CD4-positive, alpha-beta memory T cell (primary cell): ENCODE measurements at places on chromosomes 7 and 10.

- DNase-seq = no peak
Observed at GRCh38 chr7:12178317-12178716, 32.8 kb upstream of the TMEM106B start.

- no peak for DNase-seq
Observed at GRCh38 chr10:71837098-71837827, 13.8 kb downstream of the PSAP start.

DNA sequence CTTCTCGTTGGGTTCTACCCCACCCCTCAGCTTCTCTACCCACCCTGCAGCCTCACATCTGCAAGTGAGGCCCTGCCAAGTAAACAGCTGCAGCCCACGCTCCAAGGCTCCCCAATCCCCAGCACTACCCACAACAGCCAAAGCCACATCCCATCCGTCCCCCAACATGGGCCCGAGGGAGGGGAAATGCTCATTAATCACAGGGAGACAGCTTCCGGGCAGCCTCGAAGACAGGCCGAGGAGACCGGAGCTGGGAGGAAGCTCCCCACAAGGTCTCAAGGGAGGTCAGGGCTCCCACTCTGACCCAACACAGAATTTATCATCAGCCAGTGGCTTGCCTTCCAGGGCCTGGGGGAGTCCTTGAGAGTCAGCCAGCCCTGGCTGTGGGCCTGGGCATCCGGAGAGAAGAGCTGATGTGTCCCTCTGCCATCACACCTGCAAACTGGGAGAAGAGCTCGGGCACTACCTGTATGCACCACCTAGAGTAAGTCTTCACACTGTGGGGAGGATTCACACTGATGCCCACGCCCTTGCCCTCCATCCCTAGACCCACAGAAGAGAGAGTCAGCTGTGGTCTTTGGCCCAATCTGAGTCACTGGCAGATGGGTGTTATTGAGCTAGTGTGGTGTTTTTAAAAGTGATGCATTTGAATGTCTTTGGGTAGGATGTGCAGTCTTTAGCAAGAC is 115.5 kb upstream of the ZMIZ1 start:
- DNase-seq = no peak

- no peak for DNase-seq
Observed at GRCh38 chr10:51433949-51434475, 265.4 kb downstream of the CSTF2T start.

DNA sequence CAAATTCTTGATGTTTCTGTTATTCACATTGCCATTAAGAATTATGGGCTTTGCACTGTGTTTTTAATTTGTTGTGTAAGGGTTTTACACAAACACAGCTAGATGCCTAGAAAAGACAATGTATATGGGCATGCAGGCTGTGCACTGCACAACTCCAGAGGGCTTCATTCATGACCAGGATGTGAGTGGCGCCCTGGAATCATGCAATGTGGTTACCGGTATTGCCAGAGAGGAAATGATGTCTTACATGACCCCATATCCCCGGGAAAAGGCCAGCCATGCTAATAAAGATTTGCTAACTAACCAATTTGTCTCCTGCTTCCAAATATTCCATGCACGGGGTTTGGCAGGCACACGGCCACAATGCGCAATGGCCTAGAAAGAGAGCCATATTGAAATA is 16.9 kb downstream of the KCNMA1 start:
- no peak for DNase-seq

GRCh38 chr10:125035136-125035535 is 93.2 kb downstream of the ZRANB1 start:
- DNase-seq = no peak

- DNase-seq = no peak
Observed at GRCh38 chr10:86105640-86106039, 261.0 kb downstream of the GRID1 start.

DNA sequence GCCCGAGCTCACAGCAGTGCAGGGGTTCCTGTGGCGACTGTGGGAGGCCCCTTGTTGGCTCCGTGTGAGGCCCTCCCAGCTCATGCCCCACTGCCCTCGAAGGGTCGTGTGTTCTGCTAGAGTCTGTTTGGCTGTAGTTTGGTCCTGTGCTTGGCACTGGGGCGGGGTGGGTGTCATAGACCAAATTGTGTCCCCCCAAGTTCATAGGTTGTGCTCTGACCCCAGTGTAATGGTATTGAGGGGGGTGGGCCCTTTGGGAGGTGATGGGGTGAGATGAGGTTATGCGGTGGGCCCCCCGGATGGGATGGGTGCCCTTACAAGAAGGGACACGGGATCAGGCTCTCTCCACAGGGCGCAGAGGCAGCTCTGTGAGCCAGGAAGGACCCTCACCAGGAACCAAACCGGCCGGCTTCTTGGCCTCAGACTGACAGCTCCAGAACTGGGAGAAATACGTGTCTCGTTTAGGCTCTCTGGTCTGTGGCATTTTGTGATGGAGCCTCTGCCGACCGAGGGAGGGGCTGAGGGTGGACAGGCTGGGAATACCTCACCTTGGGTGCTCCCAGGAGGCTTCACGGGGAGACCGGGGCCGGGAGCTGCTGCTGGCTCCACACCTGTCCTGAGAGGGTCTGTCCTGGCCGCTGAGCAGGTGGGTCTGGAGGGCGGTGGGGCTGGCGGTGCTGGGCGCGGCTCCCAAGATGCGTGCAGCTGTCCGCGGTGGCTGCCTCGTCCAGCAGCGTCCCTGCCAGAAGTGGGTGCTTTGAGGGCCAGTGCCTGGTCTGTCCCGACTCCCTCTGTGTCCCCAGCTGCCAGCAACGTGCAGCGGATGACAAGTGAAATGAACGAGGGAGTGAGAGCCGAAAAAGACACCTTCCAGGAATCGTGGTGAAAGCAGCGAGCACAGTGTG is 89.4 kb downstream of the INPP5A start:
- no peak for DNase-seq

DNA sequence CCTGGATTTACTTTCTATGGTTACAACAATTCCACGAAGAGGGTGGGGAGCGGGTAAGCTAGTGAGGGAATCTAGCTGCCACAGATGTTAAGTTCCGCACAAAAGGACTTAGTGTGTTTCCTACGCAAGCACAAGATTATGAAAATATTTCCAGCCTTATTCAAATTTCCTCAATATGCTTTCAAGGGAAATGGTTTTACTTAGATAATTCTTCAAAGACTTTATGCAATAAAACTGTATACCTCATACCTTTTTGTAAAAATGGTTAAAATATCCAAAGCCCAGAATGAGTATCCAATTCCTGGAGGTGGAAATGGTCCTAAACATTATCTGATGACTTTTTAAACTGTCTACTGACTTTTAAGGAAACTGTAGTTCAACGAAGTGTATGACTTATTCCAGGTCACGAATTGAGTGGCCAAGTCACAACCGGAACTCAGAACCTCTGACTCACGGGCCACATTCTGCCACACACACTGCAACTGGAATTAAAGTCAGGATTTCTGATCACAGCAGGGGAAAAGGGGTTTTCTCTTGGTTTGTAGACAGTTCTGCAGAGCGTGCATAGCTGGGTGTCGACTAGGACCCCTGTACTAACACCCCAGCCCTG is 20.2 kb upstream of the INSIG1 start:
- DNase-seq = no peak

GRCh38 chr7:29163854-29164253 is 17.5 kb upstream of the CPVL start:
- DNase-seq = no peak

- DNase-seq = no peak
Observed at GRCh38 chr10:126538439-126539135, 131.9 kb downstream of the C10orf90 start.

DNA sequence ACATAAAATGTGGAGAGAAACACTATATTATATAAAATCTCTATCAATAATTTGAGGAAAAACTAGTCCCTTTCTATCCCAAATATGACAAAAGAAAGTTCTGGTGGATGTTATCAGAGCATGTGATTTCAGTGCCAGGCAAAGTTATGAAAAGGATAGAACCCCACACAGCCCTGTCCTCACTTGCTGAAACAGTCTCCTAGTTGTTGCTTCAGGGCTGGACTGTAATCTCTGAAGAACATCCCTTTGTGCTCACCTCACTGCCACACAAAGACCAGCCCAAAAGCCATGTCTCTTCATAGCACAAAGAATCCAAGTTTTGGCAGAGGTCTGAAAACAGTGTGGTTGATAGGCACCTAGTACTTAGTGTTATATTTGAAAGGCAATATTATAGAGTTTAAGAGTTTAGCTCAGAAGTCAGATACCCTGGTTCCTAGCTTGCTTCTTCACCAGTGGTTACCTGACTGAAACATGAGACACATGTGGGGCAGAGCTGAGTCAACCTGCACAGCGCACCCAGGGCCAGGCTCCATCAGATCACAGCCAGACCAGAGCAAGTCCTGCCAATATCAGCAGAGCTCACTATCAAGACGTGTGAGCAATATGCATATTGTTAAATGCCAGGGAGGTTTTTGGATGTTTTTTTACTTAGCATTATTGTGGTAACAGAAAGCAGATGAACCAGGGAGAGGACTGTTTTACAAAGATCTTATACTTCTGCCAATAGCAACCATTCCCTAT is 25.0 kb downstream of the CYP3A7 start:
- no peak for DNase-seq
